ENCODE measurements at places on chromosomes 16 and 17.

- no peak for DNase-seq
These were observed 5.2 kb downstream of the CCDC154 start for GRCh38 chr16:1439058-1439698.

DNA sequence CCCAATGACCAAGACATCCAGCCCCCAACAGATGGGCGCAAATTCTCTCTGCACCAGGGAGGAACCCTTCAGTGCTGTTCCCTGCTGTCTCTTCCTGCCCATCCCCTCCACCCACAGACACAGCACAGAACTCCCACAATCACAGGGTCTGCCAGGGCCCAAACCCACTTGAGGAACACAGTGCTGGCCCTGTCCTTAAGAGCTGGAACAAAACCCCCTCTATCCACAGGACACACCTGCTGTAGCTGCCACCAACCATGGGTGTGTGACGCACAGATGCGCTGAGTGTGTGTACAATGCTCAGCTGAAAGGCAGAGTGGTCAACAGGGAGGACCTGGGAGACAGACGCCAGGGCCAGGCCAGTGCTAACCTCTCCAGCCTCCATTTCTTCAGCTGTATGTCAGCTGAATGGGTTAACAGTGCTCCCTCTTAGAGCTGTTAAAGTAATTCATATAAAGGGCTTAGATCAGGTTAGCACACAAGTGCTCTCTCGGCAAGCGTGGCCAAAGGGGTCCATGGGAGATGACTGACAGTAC lies 62.1 kb downstream of the AMFR start:
- DNase-seq = no peak

GRCh38 chr17:43745541-43745940 lies 13.1 kb downstream of the SOST start:
- no peak for DNase-seq

- DNase-seq = no peak
These were observed 7.2 kb downstream of the ADORA2B start for GRCh38 chr17:15952048-15952532.

DNA sequence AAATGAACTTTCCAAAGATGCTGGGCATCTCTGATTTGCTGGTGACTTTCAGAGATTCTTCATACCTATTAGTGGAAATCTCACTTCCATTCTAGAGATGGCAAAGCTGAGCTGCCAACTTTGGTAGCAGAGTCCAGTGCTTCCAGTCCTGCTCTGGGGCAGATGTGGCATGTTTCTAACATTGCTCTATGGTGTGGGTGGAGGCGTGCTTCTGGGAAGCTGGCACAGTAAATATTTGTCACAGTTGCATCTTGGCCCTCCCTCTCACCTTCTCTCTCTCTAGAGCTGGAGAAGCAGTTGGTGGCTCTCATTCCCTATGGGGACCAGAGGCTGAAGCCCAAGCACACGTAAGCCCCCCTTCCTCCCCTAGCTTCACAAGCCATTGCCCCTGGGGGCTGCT lies 1.9 kb downstream of the TMEM106A start:
- no peak for DNase-seq

GRCh38 chr16:74691093-74691855 lies 9.4 kb downstream of the MLKL start:
- no peak for DNase-seq

- DNase-seq = no peak
These were observed 9.8 kb downstream of the MIEF2 start for GRCh38 chr17:18270046-18270931.

DNA sequence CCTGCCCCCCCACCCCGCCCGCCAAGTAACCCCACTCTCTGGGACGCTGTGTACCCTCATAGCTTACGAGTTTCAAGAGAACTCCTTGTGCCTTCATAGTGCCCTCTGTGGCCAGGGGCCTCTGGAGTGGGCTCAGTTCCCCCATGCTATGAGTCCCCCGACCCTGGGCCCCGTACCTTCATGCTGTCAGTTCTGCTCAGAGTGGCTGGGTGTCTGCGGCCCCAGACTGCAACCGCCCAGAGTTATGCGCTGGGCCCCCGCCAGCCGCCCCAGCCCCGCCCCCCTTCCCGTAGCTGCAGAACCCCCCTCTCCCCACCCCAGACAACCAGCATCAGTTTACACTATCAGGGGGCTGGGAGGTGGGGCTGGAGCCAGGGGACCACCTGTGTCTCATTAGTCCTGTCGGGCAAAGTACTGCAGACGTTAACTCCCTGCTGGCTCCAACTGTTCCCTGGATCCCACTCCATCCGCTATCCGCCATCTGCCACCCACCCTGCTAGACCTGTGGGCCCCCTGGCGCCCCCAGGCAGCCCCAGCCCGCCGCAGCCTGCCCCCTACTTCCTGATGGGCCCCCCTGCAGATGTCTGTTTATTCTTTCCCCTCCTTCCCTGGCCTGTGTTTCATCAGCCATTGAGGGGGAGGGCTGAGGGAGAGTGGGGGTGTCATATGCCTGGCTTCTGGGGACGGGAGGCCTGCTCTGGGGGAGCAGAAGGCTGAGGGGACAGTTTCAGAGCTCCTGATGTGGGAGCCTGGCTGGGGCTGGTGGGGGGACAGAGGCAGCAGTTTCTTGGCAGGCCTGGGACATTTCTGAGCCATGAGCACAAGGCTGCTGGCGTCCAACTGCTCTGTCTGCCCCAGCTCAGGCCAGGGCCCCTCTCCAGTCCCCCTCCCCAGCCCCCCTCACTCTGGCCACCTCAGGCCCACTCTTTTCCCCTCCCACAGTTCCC lies at the start of gene MFAP4:
MFAP4 (minus strand) TSS at position 217 of the 947 bp plus-strand sequence; CDS start at position 182, 35 bp downstream.
- no peak for DNase-seq

DNA sequence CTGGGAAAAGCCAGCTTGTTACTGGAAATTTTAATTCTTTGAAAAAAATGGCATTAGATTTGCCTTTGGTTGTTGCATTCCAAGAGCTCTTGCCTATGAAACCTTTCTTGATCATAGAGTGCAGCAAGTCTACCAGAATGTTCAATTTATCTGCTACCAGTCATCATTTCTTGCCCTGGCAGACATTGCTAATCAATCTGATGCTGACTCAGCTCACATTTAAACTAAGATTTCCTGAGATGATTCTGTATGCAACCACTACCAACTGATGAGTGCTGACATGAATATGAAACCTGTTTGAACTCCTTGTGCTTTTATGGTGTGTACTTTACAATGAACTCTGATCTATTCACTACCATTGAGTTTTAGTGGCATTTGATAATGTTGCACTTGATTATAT lies 166.5 kb upstream of the SALL1 start:
- no peak for DNase-seq

- peak; percentile 83 for DNase-seq
These were observed at the start of gene APOBR for GRCh38 chr16:28494121-28494851. Gene APOBR (plus strand): TSS chr16:28494643. CDS start chr16:28494682, 39 bp downstream.

GRCh38 chr17:11109106-11109505 lies 131.9 kb upstream of the SHISA6 start:
- DNase-seq = no peak

DNA sequence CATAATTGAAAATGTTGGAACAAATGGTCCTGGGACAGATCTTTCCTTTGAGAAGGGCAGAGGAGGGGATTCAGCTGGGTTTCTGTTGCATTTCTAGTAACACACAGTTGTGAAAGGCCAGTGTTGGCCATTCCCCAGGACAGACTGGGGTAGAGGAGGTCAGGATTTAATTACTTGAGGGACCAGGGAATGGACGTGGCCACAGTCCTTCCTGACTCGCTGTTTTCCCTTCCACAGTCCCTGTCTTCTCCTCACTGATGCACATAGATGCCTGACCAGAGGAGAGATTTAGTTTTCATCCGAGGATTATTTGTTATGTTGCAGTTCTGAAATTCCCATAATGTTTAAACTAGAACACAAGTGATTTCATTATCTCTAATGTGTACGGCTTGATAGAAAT lies 25.2 kb upstream of the HEATR6 start:
- no peak for DNase-seq

DNA sequence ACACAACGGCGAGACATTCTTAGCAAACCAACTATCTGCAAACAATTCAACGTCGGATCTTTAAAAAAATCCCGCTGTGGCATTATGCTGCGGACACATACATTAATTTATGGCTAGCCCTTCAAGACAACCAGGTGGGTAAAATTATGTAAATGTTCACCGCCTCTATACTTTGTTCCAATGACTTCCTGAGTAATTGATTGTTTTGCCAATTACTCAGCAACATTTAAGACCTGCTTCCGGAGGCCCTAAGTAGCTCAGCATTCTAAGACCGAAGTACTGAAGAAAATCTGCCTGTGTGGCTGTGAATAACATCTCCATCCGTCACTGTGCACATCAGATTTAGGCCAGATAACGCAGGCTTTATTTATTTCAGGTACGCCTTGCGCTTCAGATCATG lies 23.3 kb downstream of the QPRT start:
- DNase-seq = no peak

GRCh38 chr17:10119203-10120108 lies 79.0 kb downstream of the GAS7 start:
- no peak for DNase-seq

DNA sequence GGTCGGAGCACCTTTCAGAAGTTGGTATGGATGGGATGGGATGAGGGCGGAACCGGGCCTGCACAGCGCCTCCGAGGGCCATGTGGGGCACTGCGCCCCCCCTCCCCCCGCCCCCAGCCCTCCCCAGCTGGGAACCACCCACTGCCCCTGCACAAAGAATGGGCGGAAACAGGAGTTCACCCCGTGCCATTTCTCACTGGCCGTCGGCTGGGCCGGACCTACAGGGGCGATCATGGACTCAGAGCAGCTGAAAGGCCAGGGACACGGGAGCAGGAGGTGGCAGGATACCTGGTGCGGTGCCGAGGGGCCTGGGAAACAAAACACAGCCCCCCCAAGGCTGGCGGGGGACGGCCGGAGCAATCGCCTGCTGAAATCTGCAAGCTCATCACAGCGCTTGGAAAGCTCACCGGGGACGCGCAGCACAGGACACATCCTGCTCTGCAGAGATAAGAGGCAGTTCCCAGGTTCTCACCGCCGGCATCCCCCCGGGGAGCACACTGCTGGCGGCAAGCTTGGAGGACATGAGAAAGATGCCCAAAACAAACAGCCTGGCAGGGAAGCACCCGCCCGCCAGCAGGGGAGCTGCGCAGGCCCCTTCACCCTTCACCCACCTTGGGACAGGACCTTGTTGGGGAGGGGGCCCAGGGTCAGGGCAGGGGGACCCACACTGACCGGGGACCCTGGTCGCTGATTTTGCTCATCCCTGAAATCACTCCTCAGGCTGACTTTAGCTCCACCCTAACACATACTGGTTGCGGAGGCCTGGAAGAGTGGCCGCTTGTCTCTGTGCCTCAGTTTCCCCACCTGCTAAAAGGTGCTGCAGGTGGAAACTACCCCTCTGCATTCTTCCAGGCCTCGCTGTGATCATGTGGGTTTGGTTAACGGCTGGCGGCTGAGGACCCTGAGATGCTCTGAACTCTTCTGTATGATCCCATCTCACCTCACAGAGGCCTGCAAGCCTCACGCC lies 263.9 kb downstream of the C16orf95 start:
- no peak for DNase-seq

- DNase-seq = no peak
These were observed 34.6 kb upstream of the MYOCD start for GRCh38 chr17:12631076-12631475.
